ENCODE measurements at places on chromosomes 12 and 14. TPM values are rescaled to one million over a fixed set of nuclear protein-coding genes. Genes with fewer than 3 reads are reported as not detected.

Gene TAS2R50
- 6.2 TPM for total RNA-seq

Gene VASH1
- 1.3 TPM for total RNA-seq

Gene CARMIL3
- total RNA-seq, result 0.17 TPM

Gene CCDC175
- not detected for total RNA-seq

Gene DNAJC22
- 0.14 TPM for total RNA-seq

Gene SLC5A8
- total RNA-seq, result not detected

Gene SLCO1A2
- total RNA-seq, result not detected

Gene KERA
- total RNA-seq, result not detected

Gene TAS2R7
- total RNA-seq, result 0.33 TPM

Gene KRT6C
- 29.5 TPM for total RNA-seq

Gene IL22
- not detected for total RNA-seq

Gene SIX1
- total RNA-seq, result 0.17 TPM

Gene TAS2R20
- total RNA-seq, result 1.7 TPM

Gene BRAP
- 20.7 TPM for total RNA-seq

Gene KLHL33
- not detected for total RNA-seq

Gene MANSC4
- total RNA-seq, result not detected

Gene TNFAIP2
- 1.8 TPM for total RNA-seq

Gene EML5
- total RNA-seq, result 2.7 TPM

Gene UBC
- 1,630 TPM for total RNA-seq

Gene JPH4
- not detected for total RNA-seq

Gene KCNH3
- under 0.01 TPM for total RNA-seq

Gene CACNA2D4
- total RNA-seq, result not detected

Gene ZFHX2
- total RNA-seq, result 0.17 TPM

Gene CCDC197
- total RNA-seq, result not detected

Gene FGF23
- not detected for total RNA-seq

Gene LRRC10
- total RNA-seq, result not detected

Gene TCHP
- 4.0 TPM for total RNA-seq

Gene IGF1
- not detected for total RNA-seq

Gene INHBE
- 1.0 TPM for total RNA-seq

Gene ATP2B1
- 207 TPM for total RNA-seq

Gene KRT74
- total RNA-seq, result not detected

Gene NUMB
- 57.2 TPM for total RNA-seq

Gene RPS6KL1
- total RNA-seq, result 0.17 TPM

Gene SLC25A47
- not detected for total RNA-seq

Gene DEGS2
- 0.87 TPM for total RNA-seq

Gene FBRSL1
- total RNA-seq, result 28.8 TPM

Gene SERPINA12
- total RNA-seq, result not detected

Gene KIF26A
- 0.67 TPM for total RNA-seq

Gene TMEM179
- not detected for total RNA-seq

Gene TMPRSS12
- total RNA-seq, result not detected
